T-helper 17 cell (primary cell): ENCODE measurements at places on chromosomes 7 and 10.

GRCh38 chr7:17302575-17303142, 4.2 kb downstream of the AHR start:
- no peak for DNase-seq

DNA sequence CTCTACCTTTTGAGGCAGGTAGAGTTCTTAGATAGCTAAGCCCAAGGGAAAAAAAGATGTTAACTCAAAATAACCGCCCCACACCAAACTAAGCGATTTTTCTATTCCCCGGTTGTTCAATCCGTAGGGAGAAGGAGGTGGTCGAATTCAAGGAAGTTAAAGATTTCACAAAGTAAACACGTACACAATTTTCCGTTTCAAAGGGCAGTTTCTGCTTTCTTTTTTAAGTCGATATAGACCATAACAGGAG, 842 bp downstream of the KBTBD2 start:
- DNase-seq, result no peak

GRCh38 chr7:142787034-142787768, 16.4 kb downstream of the PRSS2 start:
- DNase-seq, result no peak

- no peak for DNase-seq
Measured at GRCh38 chr7:1246160-1246870, 13.6 kb downstream of the UNCX start.

DNA sequence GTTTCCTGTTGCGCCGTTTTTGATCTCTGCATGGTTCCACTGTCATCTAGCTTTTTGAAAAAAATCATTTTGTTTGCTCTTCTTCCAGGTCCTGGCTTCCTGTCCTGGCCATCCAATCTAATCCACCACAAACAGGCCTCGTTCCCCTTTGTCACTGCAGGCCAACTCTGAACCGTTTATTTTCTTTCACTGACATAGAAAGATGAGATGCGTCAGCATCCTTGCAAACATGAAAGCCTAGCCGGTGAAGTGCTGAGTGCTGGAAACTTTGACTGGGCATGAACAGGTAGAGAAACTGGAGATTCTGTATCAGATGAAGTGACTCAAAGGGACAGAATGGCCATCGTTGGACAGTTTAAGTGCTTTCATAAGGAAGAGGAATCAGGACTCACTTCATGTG, 1247.8 kb downstream of the TYW1 start:
- no peak for DNase-seq

GRCh38 chr7:19113855-19114550, 3.4 kb downstream of the TWIST1 start:
- DNase-seq, result no peak

GRCh38 chr7:72435366-72435765, 23.2 kb upstream of the CALN1 start:
- DNase-seq, result no peak

GRCh38 chr7:66245008-66245407, 39.9 kb downstream of the TPST1 start:
- no peak for DNase-seq

- no peak for DNase-seq
Measured at GRCh38 chr7:101170617-101171441, 5.5 kb upstream of the VGF start.

GRCh38 chr10:78386509-78386908, 352.8 kb downstream of the RPS24 start:
- no peak for DNase-seq

- no peak for DNase-seq
Measured at GRCh38 chr10:85557077-85557476, 809.5 kb downstream of the GRID1 start.

GRCh38 chr7:51666751-51667150, 350.1 kb upstream of the COBL start:
- no peak for DNase-seq

GRCh38 chr10:28397229-28397628, 94.4 kb upstream of the MPP7 start:
- DNase-seq, result no peak

DNA sequence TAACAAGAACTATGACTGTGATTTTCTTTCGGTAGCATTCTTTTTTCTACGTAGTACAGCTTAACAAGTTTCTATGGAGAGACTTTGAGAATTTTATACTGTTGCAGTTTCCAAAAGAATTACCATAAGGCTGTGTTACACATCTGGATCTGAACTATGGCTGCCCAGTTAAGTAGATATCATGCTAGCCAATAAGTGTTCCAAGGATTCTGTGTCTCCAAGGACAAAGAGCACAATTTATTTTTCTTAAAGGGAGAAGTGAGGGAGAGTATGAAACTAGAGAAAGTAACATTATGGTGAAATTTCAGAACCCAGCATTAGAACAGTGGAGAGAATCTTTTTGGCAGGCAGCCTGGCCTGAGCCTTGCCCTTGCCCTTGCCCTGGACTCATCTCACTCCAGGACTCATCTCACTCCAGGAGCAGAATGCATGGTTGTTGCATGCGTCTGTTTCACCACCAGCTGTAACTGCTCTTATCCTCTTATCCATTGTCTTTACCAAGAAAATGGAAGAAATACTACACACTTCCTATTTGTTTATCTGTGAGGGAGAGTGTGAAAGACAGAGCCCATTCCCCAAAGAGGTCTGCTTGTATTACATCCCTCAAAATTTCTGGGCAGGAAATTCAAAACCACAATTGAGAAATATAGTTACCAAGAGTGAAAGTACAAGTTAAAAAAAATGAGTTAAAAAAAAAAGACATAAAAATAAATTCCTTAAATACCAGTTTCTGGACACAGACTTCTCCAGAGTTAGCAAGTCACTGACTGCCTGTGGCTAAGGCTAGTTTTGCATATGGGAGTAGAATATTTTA, 1067.5 kb downstream of the NRG3 start:
- DNase-seq, result no peak

- DNase-seq, result no peak
Measured at GRCh38 chr7:135553346-135553745, 4.4 kb upstream of the NUP205 start.

GRCh38 chr7:47253650-47254080, 328.2 kb downstream of the TNS3 start:
- DNase-seq, result no peak
